CD4-positive, alpha-beta T cell treated with Interleukin-17A for 1 hour (primary cell): ENCODE measurements at places on chromosomes 4 and X.

DNA sequence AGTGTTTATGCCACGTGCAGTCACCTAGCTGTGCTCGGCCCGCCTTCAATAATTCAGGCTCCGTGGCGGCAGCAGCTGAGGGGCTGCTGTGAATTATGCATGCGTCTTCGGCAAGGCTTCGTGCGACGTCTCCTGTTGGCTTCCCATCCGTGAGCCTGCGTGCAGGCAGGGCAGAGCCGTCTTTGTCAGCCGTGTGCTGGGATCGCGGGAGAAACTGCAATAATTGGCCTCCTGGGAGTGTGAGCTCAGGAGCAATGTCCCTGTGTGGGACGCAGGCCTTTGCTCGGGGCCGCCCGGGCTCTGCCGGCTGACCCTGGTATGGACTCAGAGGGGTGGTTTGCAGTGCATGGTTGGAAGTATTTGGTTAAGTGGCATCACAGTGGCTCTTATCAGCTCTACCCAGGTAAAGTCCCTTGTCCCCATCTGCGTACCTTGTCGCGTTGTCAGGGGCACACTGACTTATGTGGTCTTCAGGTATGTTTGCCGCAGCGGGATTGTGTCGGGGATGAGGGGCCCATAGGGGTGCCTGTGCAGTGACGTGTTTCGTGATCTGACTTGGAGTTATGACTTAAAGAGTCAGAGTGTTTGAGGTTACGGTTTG lies 34.5 kb upstream of the HGFAC start:
- no peak for DNase-seq

DNA sequence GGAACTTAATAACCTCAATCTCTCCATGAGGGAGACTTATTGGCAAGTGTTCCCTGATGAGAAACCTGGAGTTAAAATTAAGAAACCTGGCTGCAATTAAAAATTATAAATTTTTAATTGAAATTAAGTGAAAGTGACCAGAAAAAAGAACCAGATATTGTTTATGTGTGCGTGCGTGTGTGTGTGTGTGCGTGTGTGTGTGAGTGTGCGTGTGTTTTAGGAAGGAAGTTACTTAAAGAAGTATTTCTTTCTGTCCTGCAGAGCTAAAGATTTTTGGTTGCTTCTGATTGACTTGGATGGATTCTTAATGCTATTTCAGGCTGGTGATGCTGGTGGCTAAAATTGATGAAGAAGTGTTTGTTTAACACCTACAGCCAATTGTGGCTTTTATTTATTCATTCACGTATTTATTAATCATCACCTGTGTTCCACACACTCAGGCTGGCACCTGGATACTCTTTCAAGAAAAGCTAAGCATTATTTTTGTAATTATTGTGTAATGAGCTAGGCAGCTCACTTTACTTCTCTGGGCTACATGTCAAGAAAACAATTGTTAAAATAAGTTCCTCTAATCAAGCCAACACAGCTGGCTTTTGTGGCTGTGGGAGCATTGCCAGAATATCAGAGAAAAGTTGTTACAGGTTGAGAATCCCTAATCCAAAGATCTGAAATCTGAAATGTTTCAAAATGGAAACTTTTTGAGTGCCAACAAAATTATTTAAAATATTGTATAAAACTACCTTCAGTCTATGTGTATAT lies 68.5 kb downstream of the CEP44 start:
- no peak for DNase-seq

DNA sequence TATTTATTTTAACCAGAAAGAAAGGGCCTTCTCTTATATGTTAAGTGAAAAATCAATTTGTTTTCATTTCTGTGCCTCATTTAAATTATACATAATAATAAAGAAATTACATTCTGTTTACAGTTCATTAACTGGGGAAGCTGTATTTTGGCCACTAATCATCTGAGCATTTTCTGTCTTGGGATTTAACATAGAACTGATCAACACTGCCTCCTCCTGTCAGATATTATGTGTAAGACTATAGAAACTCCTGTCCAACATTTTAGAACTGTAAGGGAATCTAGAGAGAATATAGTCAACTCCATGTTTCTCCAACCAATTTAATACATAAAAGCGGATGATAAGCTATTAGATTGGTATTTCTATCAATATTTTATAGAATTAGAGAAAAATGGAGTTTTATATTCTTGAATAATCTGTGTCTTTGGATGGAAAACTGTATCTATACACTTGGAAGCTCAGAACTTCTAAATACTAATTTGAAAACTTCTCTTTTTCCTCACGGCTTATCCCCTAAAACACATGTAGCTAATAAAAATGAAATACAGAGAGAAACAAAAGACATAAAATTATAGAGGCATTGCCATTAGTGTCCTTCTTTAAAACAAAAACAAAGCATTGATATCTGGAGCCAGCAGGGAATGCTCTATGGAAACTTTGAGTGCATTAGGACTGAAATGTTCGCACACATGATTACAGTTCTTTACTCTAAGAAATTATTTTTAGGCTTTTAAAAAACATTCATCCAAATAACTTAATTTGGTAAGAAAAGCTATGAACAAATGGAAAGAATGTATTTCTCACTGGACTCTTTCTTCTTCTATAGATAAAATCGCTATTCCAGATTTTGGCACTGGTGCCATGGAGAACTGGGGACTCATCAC lies 33.1 kb downstream of the ENPEP start:
- DNase-seq, result no peak

DNA sequence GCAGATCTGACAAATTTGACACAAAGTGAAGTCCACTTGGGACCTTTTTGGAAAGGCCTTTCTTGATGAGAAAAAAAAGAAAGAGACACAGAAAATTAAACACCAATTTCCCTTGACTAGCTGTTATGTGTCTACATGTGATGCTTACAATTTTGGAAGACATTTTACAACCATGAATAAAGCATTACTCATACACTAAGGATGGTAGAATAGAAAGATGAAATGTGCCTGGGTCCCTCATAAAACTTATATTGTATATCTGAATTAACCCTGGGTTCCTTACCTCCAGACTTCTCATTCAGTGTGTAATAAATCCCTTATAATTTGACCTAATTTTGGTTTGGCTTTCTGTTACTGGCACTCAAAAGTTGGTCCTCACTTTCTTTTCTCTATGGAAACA lies 16.5 kb upstream of the GRIA3 start:
- no peak for DNase-seq

- DNase-seq, result no peak
Measured at GRCh38 chr4:38673130-38673978, 9.4 kb downstream of the KLF3 start.
